Kidney (tissue), 22 donors: ENCODE measurements at places on chromosomes 5 and 9.

- no peak for DNase-seq
These were observed 167.4 kb upstream of the CD180 start for GRCh38 chr5:67363963-67364362.

GRCh38 chr9:104900871-104901270 lies 27.1 kb downstream of the ABCA1 start:
- DNase-seq: no peak

GRCh38 chr9:14532456-14533115 lies 160.6 kb downstream of the ZDHHC21 start:
- no peak for DNase-seq

GRCh38 chr5:101643794-101644193 lies 652.3 kb downstream of the SLCO4C1 start:
- no peak for DNase-seq

- DNase-seq: no peak
These were observed 17.4 kb upstream of the SEC16A start for GRCh38 chr9:136499935-136500910.

DNA sequence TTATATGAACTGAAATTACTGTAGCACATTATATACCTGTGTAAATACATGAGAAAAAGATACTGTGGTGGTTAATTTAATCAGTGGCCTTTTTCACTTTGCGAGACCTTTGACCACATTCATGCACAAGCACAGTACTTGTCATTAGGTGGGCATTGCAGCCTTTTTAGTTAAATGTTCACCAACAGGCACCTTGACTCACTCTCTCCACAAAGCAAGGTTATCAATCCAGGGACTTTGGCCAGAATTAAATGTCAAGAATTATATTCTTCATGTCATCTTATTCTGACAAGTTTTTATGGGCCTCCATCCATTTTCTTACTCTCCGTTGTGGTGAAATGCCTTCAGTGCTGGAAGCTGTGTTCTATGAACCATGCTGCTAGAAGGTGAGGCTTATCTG lies 72.2 kb downstream of the AOPEP start:
- no peak for DNase-seq

DNA sequence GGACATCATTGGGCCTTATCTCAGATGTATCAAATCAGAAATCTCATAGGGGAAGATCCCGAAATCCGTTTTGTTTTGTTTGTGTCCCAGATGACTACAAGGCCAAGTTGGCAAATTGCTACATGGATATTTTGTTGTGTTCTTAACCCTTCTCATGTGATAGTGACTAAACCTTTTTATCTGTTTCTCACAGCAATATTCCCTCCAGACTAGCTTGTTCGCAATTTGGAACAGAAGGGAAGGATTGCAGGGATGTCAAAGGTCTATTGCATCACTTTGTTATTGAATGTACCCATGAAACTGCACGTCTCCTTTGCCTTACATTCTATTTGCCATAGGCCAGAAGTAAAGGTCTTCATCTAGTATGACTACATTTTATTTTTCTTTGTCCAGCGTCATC lies 453.9 kb downstream of the NFIB start:
- DNase-seq: no peak

GRCh38 chr9:127980706-127981558 lies at the start of gene EEIG1:
TSS of gene EEIG1 (minus strand) at chr9:127980989. CDS start at chr9:127980137, 852 bp downstream.
- peak; percentile 98 for DNase-seq

GRCh38 chr9:6195714-6196360 lies 19.8 kb upstream of the IL33 start:
- DNase-seq: no peak

DNA sequence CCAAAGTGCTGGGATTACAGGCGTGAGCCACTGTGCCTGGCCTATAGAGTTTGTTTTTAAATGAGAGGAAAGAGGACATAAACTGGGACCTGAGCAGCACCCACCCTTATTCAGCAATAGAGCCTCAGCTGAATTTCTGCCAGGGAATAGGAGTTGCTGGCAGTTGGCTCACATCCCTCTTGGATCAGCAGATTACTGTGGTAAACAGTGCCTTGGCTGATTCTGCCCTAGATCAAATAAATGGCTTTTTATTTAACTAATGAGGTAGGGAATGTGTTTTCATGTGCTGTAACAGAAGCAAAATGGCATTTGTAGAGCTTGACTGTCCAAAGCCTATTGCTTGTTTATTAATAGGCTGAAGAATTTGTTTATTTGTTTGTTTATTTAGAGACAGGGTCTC lies 2.1 kb downstream of the ARHGEF37 start:
- no peak for DNase-seq

DNA sequence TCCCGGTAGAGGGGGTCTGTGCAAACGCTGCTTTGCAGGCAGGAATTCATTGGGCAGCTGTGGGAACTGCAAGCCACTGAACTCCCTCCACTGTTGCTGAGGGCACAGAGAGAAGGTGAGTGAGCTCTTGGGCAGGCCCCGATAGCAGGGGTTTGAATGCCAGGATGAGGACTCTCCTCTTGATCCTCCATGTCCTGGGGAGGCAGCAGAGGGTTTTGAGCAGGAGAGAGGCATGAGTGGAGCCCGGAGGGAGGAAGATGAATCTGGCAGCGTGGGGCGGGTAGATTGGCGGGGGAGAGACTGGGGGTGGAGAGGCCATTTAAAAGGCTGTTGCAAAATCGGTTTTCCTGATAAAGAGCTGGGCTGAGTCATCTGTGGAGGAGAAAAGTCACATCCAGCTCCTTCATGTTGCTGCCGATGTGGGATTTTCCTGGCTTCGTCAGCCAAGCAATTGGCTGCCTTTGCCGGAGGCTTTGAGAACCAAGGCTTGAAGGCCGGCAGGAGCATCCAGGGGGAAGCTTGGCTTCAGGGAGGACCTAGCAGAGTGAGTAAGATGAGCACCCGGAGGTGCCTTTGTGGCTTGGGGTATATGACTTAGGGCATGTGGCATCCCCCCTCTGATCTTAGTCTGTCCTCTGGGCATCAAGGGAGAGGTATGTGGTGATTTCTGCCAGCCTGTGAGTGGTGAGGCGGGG lies at the start of gene SYNPO:
SYNPO (plus strand) TSS at position 350 of the 695 bp plus-strand sequence. CDS start 7,616 bp downstream, outside the sequence.
- DNase-seq: no peak

GRCh38 chr9:121626012-121626411 lies 25.4 kb upstream of the DAB2IP start:
- DNase-seq: no peak

GRCh38 chr9:90613502-90613901 lies 29.1 kb downstream of the DIRAS2 start:
- DNase-seq: no peak

GRCh38 chr9:18350995-18351595 lies 122.9 kb upstream of the ADAMTSL1 start:
- DNase-seq: no peak

DNA sequence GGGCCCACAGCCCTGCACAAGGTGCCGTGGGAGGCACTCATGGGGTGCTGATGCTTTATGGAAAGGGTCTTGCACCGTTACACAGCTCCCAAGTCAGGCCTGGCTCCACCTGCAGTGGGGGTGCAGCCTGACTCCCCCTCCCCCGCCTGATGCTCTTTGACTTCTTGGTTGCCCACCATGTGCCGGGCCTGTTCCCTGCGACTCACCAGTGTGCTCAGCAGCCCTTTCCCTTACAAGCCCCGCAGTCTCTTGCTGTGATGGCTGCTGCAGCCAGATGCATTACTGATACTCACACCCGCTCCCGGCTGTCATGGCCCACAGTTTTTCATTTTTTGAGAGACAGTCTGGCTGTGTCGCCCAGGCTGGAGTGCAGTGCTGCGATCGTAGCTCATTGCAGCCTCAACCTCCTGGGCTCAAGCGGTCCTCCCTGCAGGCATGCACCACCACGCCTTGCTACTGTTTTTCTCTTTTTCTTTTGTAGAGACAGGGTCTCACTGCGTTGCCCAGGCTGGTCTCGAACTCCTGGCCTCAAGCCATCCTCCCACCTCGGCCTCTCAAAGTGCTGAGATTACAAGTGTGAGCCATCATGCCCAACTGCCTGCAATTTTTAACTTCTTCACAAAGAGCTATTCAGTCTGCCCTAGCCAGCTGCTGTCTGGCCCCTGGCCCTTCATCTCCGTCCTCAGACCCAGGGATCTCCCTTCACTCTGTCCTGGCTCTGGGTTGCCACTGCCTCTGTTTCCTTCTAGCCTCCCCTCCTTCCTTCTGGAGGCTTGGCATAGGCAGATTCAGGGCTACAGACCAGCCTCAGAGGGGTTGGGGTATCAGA lies 109.5 kb downstream of the RXRA start:
- DNase-seq: peak; percentile 79

GRCh38 chr9:34069831-34070230 lies 21.1 kb upstream of the UBAP2 start:
- no peak for DNase-seq

DNA sequence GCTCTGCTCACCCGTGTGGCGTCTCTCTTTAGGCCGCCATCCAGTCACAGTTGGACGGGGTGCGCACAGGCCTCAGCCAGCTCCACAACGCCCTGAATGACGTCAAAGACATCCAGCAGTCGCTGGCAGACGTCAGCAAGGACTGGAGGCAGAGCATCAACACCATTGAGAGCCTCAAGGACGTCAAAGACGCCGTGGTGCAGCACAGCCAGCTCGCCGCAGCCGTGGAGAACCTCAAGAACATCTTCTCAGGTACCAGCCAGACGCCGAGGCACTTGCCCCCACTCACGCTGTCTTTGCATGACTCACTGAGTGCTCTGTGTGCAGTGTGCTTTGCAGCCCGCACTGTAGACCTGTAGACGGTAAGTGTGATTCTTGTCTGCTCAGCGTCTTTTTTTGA lies 4.5 kb downstream of the EXOC3 start:
- no peak for DNase-seq

DNA sequence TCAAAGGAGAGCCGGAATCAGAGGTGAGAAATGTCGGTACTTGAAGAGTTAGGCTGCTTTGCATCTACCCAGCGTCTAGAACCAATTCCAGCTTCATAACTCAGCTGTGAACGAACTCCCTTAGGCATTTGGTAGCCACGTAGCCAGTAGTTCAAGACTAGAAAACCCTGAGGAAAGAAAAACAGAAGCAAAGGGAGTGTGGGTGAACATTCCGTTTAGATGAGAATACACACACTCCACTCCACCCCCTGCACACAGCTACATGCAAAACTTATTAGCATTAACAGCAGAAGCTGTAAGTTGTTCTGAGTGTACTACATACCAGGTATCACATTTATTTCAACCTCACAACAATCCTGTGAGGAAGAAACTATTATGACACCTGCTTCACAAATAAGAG lies 78.3 kb downstream of the SMIM23 start:
- no peak for DNase-seq

DNA sequence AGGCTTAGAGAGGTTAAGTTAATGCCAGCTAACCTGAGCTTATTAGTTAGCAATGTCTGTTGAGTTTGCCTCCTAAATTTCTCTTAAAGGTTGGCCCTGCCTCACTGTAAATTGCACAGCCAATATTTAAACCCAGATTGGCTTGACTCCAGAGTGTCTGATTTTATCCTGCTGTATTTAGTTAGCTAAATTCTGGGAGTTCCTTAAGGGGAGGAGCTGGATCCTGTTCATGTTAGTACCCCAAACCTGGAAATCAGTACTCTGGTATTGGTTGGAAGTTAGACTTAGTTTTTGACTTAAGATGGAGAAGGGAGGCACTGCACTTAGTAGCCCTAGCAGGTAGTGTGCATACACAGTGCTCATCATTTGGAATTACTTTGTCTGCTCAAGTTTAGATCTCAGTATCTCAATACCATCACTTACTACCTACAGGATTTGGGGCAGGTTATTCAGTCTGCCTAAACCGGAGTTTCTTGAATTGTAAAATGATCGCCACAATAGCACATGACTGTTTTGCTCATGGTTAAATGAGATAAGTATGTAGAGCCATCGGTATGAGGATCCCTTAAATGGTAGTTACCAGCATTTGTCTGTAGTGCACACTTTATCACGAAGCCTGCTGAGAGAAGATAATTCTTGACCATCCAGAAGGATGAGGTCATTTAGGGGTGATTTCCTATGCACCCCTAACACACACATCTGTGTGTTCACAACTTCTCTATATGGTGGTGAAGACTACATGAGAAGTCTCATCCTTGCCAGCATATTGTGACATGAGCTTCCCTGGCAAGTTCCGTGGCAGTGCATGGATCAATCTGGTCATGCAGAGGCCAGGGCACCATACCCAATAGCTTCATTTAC lies 264.8 kb upstream of the TRIM32 start:
- no peak for DNase-seq

DNA sequence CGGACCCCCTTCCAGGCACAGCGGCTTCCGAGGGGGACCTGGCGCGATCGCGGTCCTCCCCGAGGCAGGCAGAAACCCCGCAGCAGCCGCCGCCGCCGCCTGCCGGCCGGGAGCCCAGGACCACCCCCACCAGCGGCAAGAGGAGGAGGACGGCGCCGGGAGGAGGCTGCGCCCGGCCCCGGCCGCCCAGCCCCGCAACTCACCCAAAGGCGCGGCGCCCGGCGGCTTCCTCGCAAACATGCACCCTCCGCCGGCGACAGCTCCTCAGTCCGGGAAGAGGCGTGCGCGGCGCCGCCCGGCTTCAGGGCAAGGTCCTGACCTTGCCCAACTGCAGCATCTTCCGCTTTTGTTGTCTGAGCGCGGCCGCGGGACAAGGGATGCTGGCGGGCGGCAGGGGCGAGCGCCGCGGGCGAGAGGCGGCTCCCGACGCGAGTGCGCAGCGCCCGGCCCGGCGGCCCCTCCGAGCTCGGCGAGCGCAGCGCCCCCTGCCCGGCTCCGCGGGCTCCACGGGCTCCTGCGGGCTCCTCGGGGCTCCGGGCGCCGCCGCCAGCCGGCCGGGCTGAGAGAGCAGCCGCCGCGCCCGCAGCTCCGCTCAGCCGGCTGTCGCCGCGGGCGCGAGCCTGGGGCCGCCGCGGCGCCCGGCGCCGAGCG lies 507 bp downstream of the CTNND2 start:
- DNase-seq: peak; percentile 50
